ELF-1 (cell line): ENCODE measurements at places on chromosomes 3 and 15.

- no peak for DNase-seq
Measured at GRCh38 chr3:176870451-176870850, 326.8 kb downstream of the TBL1XR1 start.

GRCh38 chr3:124650798-124651197, 79.5 kb upstream of the UMPS start:
- DNase-seq, result no peak

- DNase-seq, result no peak
Measured at GRCh38 chr3:195219351-195220230, 51.4 kb downstream of the XXYLT1 start.

GRCh38 chr15:92971713-92972112, 71.6 kb downstream of the CHD2 start:
- DNase-seq, result no peak

GRCh38 chr3:75237053-75237452, 427.1 kb upstream of the FRG2C start:
- no peak for DNase-seq

DNA sequence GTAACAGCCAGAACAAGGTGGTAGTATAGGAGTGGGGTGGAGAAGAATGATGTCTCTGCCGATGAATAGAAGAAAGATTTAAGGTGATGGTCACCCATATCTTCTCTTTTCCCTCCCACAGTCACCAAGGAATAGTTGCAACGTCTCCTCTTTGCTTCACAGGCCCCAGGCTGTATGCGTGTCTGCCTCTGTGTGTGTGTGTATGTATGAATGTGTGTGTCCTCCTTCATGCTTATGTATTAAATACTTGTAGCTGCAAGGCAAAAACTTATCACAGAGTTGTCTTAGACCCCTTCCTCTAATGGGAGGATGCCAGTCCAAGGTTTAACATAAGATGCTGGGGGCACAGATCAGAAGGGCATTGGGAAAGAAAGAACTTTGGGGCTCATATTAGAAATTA, 19.1 kb upstream of the BNC1 start:
- no peak for DNase-seq

- peak; percentile 20 for DNase-seq
Measured at GRCh38 chr3:73572368-73572767, 52.4 kb downstream of the PDZRN3 start.

DNA sequence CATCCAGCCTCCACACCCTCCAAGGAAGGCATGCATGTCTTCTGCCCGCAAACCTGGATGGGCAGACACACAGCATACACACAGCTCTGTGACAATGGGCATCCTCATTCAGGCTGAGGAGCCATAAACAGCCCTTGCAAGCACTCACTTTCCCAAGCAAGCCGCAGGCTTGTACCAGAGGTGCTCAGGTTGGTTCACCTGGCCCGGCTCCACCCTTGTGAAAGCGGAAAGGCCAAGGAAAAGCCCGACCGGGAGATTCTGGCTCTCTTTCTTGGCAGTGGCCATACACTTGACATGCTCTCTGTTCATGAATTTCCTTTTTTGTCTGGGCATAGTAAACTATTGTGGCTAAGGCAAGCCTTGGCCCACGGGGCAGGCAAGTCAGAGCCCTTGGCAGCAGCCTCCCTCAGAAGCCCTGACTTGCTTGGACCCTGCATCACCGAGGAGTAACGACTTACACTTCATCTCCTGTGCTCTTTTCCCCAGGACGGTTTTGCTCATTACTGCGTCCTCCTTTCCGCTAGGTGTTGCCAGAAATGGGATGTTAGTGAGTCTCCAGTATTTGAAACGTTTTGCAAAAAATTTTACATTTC, 74.6 kb upstream of the BNC1 start:
- no peak for DNase-seq
